ENCODE measurements at places on chromosomes 7 and 10. TPM values are rescaled to one million over a fixed set of nuclear protein-coding genes. Genes with fewer than 3 reads are reported as not detected.

WDR86 gene
- total RNA-seq: 2.6 TPM

DKK1 gene
- total RNA-seq: not detected

APBB1IP gene
- 6.8 TPM for total RNA-seq

FRG2B gene
- total RNA-seq: not detected

PIK3AP1 gene
- total RNA-seq: 15.5 TPM

SPDYE8 gene
- not detected for total RNA-seq

TMEM229A gene
- total RNA-seq: 0.54 TPM

ADAMTS14 gene
- total RNA-seq: 0.04 TPM

WDFY4 gene
- 1.8 TPM for total RNA-seq

BUD31 gene
- total RNA-seq: 47.3 TPM

ABCB1 gene
- total RNA-seq: 5.9 TPM

RET gene
- 3.9 TPM for total RNA-seq

AASS gene
- 20.0 TPM for total RNA-seq

ADAM12 gene
- total RNA-seq: 1.2 TPM

SFTPA1 gene
- not detected for total RNA-seq

ZNF775 gene
- 9.7 TPM for total RNA-seq

LMOD2 gene
- total RNA-seq: not detected

SDK1 gene
- total RNA-seq: 7.9 TPM

LIPN gene
- not detected for total RNA-seq

VSTM4 gene
- total RNA-seq: 21.5 TPM

SMARCD3 gene
- total RNA-seq: 34.8 TPM

NEUROD6 gene
- total RNA-seq: not detected

SUGCT gene
- total RNA-seq: 11.8 TPM

FAM180A gene
- total RNA-seq: 2.6 TPM

GRID2IP gene
- total RNA-seq: 0.27 TPM

RBP3 gene
- not detected for total RNA-seq

TUBB8 gene
- total RNA-seq: not detected

FGF8 gene
- not detected for total RNA-seq

VWDE gene
- not detected for total RNA-seq

AS3MT gene
- total RNA-seq: 13.1 TPM

ZSWIM8 gene
- total RNA-seq: 48.4 TPM

FKBP6 gene
- total RNA-seq: not detected

GHRHR gene
- total RNA-seq: not detected

GPR85 gene
- 1.1 TPM for total RNA-seq

CRHR2 gene
- not detected for total RNA-seq

LGI1 gene
- total RNA-seq: 1.9 TPM

GRID1 gene
- total RNA-seq: 1.2 TPM

GJD4 gene
- total RNA-seq: not detected

MET gene
- 21.4 TPM for total RNA-seq

SCIN gene
- total RNA-seq: 0.62 TPM

CYP2C9 gene
- total RNA-seq: 0.89 TPM

TACR2 gene
- total RNA-seq: 68.4 TPM

CYCS gene
- total RNA-seq: 61.2 TPM

GIMAP1 gene
- 4.2 TPM for total RNA-seq

GPER1 gene
- total RNA-seq: 7.3 TPM

OR13A1 gene
- not detected for total RNA-seq

SGCE gene
- total RNA-seq: 138 TPM

PSMG3 gene
- 27.7 TPM for total RNA-seq
